ENCODE measurements at places on chromosomes 1 and 21.

DNA sequence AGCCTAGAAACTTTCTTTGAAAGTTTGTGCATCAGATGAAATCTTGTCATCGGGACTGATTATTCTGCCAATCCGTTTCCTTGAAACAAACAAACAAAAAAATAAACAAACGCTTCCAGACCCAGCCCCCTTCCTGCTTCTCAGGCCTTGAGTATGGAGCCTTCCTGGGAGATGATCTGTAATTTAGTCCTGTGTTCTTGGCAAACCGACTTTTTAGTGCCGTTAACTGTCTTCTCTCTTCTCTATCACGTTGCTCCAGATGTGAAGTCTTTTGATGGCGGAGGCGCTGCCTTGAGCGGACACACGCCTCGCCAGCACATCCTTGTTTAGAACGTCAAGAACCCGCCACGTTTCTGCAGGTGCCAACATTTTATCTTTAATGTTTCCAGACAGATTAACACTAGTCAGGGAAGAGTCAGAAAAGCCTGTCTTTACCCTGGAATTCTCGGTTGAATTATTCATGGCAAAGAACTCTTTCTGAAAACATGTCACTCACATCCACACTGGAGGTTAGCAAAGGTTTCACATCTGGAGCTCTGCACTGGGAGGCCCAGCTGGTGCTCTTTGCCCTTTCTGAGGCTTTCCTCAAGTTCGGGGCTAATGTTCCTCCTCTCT is 265.7 kb upstream of the C1orf174 start:
- no peak for DNase-seq

DNA sequence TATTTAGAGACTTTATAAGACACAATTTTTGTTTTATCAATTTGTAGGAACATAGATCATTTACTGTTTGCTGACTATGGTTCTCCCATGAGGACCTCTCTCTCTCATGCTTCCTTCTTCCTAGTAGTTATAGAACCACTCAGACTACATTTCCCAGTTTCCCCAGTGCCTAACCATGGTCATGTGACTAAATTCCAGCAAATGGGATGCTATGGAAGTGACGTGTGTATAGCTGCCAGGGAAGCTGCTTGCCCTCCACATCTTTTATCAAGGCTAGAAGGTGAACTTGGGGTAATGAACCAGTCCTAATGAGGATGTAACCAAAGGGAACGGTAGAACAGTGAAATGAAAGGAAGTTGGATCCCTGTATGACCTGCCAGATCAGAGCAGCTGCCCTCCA is 184.0 kb downstream of the MIS18A start:
- no peak for DNase-seq

DNA sequence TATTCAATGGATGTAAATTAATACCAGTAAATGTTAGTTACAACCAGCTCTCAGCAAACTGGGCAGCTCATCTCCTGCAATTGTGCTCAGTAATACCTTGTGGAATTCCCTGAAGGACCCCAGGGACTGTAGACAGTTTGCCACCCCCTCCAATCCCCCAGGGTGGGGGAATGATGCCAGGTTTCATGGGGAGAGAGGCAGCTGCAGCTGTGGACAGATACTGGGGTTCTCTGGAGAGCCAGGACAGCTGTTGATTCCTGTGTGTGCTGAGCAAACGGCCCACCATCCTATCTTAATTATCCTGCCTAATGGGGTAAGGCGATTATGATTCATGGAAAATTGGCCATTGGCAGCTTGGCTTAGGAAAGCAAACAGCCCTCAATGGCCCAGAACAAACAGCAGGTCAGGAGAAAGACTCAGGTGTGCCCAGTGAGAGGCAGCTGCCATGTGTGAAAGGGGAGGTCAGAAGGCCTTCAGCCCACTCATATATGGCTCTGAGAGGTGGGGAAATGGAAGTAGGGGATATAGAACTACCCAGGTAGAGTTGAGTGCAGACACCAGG is 148.9 kb upstream of the CTTNBP2NL start:
- DNase-seq = no peak

GRCh38 chr1:40053138-40053887 is 12.8 kb downstream of the CAP1 start:
- DNase-seq = no peak

DNA sequence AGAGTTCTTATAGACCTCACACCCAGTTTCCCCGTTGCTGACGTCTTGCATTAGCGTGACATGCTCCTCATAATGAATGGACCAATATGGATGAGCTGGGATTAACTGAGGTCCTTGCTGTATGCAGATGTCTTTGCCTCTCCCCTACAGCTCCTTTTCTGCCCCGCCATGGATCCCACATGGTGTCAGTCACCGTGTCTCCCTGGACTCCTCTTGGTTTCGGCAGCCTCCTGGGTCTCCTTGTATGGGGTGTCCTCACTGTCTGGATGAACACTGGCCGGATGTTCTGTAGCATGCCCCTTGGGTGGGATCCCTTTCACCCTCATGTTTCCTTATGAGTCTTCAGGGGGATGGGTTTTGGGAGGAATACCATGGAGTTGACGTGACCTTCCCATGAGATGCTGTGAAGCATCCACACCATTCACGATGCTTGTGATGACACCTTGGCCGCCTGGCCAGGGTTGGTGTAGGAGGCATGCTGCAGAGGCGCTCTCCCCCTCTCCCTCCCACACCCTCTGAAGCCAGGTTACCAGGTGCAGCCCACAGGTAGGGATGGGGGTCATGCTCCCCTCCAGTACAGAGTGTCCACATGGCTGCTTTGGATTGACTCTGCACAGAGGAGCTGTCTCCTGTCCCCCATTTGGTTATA is 4.4 kb downstream of the GJC2 start:
- DNase-seq = no peak

DNA sequence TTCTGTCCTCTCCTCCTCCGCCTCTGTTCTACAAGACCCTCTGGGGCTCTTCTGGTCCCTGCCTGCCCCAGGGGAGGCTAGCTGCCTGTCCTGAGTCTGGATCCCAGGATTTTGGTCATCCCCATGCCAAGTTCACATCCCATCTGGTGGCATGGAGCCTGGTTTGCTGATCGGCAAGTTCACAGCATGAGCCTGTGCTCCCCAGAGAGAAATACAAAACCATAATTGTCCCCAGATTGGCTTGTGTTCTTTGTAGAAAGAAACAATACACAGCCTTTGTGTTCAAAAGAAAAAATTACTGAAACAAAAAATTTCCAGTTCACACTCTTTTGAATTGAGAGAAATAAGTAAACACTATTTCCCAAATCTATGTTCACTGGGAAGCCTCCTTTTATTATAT is 149.4 kb upstream of the ZC3H12A start:
- DNase-seq = no peak

- no peak for DNase-seq
Observed at GRCh38 chr1:116485976-116486375, 84.8 kb downstream of the CD58 start.

GRCh38 chr1:151684128-151684527 is 32.5 kb downstream of the CELF3 start:
- no peak for DNase-seq

- peak; percentile 37 for DNase-seq
Observed at GRCh38 chr1:209672705-209673630, 2.2 kb upstream of the G0S2 start.

- no peak for DNase-seq
Observed at GRCh38 chr1:224565186-224565585, 50.9 kb upstream of the CNIH3 start.

GRCh38 chr1:222284466-222284865 is 263.4 kb downstream of the HHIPL2 start:
- no peak for DNase-seq

DNA sequence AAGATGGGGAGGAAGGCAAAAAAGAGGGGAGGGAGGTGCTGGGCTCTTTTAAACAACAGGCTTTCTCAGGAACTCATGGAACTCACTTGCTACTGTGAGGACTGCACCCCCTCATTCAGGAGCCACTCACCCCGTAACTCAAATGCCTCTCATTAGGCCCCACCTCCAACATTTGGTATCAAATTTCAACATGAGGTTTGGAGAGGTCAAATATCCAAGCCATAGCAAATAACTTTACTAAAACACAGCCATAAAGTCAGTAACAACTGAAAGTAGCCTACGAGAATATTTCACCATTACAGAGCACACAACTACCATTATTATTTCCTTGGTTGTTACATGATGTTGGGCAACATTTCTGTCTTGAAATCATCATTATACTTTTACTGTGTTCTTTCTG is 13.1 kb upstream of the DMRTB1 start:
- DNase-seq = no peak

GRCh38 chr1:214438075-214438474 is 113.3 kb downstream of the PTPN14 start:
- DNase-seq = no peak

DNA sequence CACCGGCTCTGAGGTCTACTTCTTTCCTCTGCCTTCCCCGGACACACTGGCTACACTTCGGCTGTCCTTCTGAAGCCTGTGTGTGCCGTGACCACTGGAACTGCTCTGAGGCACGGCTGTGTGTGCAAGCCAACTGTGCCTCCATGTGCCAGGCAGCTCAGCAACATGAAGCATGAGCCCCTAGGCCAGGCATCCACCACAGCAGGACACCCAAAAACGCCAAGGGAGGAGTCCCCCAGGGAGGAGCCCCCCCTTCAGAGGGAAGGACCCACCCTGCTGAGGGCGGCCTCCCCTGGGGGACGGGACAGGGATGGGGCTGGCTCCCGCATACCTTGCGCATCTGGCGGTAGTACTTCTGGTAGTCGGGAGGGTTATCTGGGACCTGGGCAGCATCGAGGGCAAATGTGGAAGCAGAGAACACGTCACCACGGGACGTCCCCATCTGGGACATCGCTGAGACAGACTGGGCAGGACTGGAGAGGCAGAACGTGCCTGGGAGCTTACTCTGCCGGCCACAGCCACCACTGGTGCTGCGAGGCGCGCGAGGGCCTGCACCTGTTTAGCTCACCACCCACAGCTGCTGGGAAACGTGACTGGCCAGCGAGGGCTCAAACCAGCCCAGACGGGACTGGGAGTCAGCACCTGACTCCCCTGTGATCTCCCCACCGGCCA is 20.5 kb downstream of the LSS start:
- DNase-seq = no peak

DNA sequence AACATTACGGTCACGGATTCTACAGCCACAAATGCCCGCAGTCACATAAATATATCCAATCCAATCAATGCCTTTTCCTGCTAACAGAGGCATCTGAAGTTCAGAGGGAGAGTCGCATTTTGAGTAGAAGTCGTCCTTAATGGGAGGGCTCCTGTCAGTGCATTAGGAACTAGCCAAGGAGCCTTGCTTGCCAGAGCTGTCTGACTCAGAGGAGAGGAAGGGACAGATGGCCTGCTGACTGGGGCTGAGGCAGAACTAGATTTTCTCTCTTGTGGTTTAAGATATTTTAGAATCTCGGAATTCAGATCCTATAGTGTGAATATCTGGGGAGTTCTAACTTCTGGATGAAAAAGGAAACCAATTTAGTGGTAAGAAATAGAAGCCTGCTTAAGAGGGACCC is 10.6 kb downstream of the XKR8 start:
- no peak for DNase-seq

GRCh38 chr1:116988248-116988647 is 13.3 kb upstream of the CD101 start:
- DNase-seq = no peak

- no peak for DNase-seq
Observed at GRCh38 chr1:228315945-228316588, 90.6 kb downstream of the TRIM11 start.

GRCh38 chr1:248847956-248848561 is 10.0 kb downstream of the ZNF672 start:
- DNase-seq = peak; percentile 11

- no peak for DNase-seq
Observed at GRCh38 chr1:7281821-7282220, 489.3 kb upstream of the VAMP3 start.

GRCh38 chr1:40479156-40479555 is 2.1 kb downstream of the ZFP69 start:
- no peak for DNase-seq

GRCh38 chr21:31566611-31567010 is 92.9 kb upstream of the SOD1 start:
- DNase-seq = no peak

DNA sequence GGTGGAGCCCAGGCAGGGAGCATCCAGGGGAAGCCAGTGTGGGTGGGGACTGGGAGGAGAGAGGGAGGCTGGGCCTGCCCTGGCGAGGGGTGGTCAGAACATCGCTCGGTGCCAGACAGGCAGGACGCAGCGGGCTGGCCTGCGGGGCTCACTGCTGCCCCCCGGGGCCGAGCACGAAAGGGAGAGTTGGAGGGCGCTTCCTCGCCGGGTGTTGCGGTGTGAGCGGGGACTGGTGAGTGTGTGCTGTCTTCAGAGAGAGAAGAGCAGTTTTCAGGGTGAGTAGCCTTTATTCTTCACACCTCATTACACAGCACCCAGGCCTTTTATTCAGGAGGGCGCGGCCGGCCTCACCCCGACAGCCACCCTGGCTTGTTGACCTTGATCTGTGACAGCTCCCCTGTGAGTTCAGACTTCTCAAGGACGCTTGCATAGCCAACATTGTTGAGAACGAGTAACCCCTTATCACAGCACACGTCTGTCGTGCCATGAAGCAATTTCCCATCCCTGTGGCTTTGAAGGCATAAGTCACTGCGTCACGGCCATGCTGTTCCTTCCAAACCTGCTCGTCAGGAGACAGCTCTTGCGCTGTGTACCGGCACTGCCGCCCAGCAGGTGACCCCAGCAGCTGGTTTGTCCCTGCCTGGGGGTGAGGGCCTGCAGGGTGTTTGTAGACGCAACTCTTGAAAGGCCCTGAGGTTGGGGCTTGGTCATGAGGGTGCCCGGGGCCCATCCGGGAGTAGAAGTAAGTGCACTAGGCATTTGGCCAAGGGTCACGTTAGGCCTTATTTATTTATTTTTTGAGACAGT is 54.6 kb downstream of the PRKCZ start:
- DNase-seq = no peak

- DNase-seq = peak; percentile 12
Observed at GRCh38 chr1:20723537-20724363, 5.9 kb upstream of the KIF17 start.

- DNase-seq = no peak
Observed at GRCh38 chr1:45013551-45014209, 1.6 kb downstream of the UROD start.

GRCh38 chr21:46605767-46606426 is 1.0 kb upstream of the S100B start:
- DNase-seq = peak; percentile 60

GRCh38 chr1:59549903-59550302 is 253.0 kb downstream of the FGGY start:
- no peak for DNase-seq

DNA sequence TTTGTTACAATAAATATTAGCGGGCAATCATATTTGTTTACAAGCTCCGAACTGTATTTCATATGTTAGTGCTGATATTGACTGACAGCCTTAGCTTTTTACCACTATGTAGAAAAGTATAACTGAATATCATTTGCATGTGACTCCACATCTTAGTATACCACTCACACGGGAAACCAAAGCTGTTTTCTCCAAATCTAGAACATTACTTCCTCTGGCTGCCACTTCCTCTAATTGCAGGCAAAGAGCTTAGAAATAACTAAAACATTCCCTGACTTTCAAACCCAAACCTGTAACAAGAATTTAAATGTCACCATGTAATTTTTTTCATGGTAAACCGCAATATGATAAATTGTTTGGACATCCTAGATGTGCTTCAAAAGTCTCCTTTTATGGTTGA is 174.7 kb downstream of the LBR start:
- DNase-seq = no peak

GRCh38 chr1:205936846-205937586 is 6.2 kb downstream of the SLC26A9 start:
- no peak for DNase-seq

- no peak for DNase-seq
Observed at GRCh38 chr1:230975636-230976035, 3.0 kb downstream of the TTC13 start.
